ENCODE measurements at places on chromosomes 16 and 17.

DNA sequence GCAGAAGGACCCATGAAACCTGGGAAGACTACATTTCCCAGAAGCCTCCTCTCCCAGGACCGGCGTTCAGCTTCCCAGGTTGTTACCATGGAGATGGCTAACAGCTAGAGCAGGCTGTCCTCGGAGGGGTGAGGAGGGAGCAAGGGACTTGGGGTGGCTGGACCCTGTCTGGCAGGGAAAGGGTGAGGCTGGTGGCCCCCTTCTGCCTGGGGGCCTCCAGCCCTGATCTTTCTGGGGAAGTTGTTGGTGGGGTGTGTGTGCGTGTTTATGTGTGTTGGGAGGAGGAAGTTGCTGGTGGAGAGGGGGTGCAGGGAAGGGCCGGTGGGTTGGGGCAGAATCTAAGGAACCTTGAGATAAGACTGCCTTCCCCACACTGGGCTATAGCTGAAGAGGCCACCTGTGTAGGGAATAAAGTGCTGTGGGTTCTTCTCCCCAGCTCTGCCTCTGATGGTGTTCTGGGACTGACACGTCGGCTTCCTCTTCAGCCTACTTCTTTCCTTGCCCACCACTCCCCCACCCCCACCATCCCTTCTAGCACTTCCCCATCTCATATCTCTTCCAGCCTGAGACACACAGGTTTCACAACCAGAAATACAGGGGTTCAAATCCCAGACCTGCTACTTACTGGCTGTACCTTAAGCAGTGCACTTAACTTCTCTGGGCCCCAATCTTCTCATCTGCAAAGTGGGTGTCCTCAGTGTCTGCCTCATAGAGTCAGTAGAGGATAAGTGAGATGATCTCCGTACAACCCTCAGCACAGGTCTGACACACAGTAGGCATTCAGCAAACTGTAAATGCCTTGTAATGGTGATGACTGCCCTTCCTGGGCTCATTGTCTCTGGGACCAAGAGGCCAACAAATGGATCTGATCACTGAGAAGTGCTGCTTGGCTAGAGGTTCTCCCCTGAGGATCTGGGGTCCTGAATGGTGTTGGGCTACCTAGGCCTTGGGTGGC, at the start of gene DRC7:
Gene DRC7, plus strand, starts transcription at position 82 of the 955 bp plus-strand sequence. CDS start 3,144 bp downstream, outside the sequence.
- DNase-seq, result peak; percentile 57

- DNase-seq, result no peak
Observed at GRCh38 chr16:67082891-67083290, 26.9 kb upstream of the PHAF1 start.

DNA sequence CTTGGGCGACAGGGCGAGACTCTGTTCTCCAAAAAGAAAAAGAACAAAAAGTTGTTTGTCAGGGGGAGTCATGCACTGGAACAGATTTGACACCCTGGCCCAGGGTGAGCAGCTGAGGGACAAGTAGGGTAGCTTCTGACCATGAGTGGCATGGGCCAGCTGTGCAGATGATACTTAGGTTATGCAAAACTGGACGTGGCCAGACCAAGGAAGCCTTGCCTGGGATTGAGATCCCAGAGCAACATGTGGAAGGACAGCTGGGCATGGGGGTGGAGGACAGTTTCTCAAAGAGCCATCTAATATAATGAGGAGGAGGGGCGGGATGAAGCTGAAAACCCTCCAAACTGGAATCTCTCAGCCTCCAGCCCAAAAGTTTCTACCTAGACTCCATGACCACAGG, 19.6 kb upstream of the SLC35B1 start:
- DNase-seq, result no peak

- DNase-seq, result no peak
Observed at GRCh38 chr16:19936441-19936840, 51.8 kb upstream of the GPRC5B start.

- no peak for DNase-seq
Observed at GRCh38 chr17:60327134-60327900, 64.6 kb downstream of the USP32 start.

DNA sequence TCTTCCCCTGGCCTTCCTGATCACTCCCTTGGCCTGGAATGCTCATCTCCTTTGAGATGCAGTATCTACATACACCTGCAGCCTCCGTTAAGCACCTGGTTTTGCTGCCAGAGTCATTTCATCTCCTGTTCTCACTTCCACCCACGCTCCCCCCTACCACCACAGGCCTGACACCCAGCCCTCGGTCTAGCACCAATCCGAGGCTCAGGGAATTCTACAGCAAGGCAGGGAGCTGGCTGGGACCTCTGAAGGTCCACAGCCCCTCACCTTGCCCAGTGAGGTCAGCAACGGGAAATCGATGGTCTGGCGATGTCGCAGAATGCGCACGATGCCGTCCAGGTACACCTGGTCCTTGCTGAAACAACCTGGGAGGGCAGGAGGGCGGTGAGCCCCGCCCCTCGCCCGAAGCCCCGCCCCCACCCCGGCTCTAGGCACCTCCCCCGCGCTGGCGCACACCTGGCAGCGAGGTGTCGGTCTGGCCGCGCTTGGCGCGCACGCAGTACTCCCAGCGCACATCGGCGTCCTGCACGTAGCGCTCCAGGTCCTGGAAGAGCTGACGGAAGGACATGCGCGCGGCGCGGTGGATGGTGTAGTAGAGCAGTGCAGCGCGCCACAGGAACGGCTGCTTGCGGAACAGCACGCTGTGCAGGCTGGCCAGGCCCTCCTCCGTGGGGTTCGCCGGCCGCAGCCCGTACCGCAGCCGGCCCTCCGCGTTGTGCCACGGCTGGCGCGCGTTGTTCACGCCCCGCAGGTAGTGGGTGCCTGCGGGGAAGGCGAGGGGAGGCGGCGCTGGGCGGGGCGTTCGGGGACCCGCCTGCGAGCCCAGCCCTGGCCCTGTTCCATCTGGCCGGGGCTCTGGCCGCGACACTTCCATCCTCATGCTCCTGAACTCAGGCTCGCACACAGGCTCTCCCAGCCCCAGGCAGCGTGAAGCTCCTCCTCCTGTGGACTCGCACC, 5.7 kb downstream of the MATCAP1 start:
- DNase-seq, result peak; percentile 69

DNA sequence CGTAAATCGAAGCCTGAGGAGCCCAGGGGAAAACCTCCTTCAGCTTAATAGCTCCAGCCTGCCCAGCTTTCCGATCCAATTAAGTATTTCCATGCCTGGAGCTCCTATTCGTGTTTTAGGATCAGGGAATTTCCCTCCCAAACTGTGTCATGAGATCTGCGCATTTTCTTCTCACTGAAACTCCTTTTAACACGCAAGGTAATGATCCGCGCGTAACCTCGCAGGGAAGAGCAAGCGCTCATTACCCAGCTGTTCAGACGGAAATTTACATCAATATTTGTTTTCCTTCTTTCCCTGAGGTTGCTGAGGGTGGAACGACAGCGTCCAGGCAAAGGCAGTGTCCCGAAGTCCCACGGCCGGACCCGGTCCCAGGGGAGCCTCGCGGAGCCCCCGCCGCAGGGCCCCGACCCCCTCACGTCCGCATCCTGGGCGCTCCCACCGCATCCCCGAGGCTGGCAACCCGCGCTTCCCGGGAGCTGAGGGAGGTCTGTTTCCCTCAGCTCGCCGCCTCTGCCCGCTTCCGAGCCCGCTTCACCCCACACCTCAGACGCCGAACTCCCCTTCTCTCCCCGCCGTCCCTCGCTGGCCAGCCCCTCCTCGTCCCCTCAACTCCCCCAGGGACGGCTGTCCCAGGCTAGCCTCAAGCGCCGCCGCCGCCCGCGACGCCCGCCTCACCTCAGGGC, 415 bp downstream of the ABCA5 start:
- DNase-seq, result no peak

DNA sequence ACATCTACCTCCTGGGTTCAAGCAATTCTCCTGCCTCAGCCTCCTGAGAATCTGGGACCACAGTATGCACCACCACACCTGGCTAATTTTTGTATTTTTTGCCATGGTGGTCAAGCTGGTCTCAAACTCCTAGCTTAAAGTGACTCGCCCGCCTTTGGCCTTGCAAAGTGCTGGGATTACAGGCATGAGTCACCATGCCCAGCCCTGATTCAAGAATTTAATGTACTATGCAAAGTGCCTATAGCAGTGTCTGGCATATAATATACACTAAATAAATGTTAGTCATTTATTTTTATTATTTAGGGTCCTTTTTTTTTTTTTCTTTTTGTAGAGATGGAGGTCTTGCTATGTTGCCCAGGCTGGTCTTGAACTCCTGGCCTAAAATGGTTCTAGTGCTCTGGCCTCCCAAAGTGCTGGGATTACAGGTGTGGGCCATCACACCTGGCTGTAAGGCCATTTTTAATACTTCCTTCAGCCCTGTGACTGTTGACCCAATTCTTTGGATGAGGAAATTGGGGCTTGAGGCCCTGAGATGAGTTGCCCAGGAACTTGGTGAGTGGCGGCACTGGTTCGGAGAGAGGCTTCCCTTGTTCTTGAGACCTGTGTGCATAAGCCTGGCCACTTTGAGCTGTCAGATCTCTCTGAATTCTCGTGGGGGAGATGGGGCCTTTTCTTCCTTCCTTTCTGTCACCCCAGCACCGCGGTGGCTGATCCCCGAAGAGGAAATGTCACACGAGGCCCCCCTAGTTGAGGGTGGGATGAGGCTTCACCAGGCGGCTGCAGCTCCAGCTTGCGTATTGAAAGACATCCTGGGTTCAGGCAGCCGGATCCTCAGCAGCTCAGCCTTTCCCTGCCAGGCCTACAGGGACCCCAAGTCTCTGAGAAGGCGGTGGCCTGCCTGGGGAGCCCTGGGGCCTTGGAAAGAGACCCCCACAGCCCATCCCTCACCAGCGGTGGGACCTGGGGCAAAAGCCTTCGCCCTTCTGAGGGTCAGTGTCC, 38.7 kb downstream of the LAT start:
- peak; percentile 41 for DNase-seq

- DNase-seq, result no peak
Observed at GRCh38 chr16:64406770-64407181, 715.1 kb downstream of the CDH11 start.

DNA sequence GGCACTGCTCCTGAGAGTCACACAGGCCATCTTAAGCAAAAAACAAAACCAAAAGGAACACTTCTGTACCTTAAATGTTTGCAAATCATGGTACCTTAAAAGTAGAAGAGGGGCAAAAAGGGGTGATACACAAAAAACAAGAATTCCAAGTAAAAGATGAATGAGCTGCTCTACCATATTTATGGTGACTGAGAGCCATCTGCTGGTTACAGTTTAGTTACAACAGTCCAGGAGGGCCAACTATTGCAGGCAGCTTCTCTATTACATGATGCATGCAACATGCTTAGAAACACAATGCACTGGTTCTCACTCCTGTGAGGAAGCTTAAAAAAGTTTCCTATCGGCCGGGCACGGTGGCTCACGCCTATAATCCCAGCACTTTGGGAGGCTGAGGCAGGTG, 53.5 kb downstream of the STX8 start:
- DNase-seq, result peak; percentile 32

DNA sequence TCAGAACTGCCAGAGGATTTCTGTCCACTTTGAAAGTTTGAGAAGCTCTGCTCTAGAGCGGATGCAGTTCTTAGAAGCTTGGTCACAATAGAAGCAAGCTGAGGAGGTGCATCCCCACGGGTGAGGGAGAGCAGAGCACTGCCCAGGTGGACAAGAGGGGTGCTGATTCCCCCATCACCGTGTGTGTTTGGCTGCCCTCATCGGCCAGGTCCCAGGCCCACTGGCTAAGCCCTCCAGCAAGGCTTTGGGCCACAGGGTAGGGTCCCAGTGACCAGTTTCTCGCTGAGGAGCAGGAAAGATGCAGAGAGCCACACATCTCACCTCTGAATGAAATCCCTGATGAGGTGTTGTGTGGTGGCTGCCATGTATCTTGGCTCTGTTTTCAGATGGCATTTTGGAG, 26.9 kb downstream of the NMT1 start:
- no peak for DNase-seq

DNA sequence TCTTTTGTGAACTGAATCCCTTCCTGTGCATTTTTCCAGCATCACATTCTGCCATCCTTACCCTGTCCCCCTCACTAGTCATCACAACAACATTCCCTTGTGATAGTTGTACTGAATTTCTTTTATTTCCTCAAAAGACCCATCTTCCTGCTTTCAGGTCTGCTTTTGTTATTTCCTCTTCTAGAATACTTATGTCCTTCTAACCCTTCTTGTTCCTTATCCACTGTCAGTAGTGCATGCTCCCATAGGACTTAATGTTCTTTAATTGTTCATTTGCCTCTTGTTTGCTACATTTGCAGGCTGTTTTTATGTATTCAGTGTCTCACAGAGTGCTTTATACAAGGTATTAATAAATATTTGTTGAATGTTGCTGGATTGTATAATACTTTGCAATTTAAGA, 73.0 kb downstream of the BCAS3 start:
- DNase-seq, result no peak

GRCh38 chr16:22322021-22322471, 24.8 kb downstream of the POLR3E start:
- DNase-seq, result no peak

- no peak for DNase-seq
Observed at GRCh38 chr16:53619235-53619634, 84.4 kb downstream of the RPGRIP1L start.

- DNase-seq, result peak; percentile 62
Observed at GRCh38 chr16:89363621-89364393, 126.6 kb downstream of the ANKRD11 start.

DNA sequence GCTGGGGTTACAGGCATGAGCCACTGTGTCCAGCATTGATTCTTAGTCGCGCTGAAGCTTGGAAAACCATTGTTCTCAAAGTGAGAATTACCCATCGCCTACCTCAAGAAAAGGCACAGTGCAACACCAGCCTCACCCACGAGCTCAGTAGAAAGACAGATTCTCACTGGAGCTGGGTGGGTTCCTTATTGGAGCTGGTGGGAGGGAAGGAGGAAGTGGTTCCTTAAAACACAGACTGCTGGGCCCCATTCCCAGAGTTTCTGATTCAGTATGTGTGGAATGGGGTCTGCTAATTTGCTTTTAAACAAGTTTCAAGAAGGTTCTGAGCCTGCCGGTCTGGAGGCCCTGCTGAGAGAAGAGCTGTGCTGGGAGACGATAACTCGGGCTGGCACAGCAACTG, 264.7 kb downstream of the ENGASE start:
- no peak for DNase-seq

GRCh38 chr17:68613739-68614298, 12.7 kb upstream of the FAM20A start:
- DNase-seq, result peak; percentile 68

- DNase-seq, result no peak
Observed at GRCh38 chr16:89010210-89010925, 33.4 kb upstream of the CBFA2T3 start.

- no peak for DNase-seq
Observed at GRCh38 chr17:17124341-17124740, 81.8 kb downstream of the PLD6 start.

- DNase-seq, result no peak
Observed at GRCh38 chr16:12586701-12587100, 217.0 kb downstream of the CPPED1 start.

GRCh38 chr17:32755045-32755805, 121.7 kb downstream of the MYO1D start:
- DNase-seq, result no peak
